ENCODE measurements at places on chromosomes 2 and 18. TPM values are rescaled to one million over a fixed set of nuclear protein-coding genes. Genes with fewer than 3 reads are reported as not detected.
A peak's percentile ranks its signal among the peaks of the same experiment; 100 is the strongest.

DNA sequence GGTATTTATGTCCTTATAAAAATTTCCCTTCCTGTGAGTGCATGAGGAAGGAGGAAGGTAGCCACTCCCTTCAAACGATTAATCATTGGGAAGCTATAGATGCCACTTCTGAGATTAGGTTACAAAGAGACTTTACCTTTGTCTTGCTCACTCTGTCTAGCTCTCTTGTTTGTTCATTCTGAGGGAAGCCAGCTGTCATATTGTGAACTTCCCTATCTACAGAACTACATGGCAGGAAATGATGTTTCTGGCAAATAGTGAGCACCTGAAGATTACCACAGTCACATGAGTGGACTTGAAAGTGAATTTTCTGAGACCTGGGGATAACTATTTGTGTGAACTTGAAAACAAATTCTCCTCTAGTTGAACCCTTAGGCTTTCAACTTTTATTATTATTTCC is 776.8 kb downstream of the CCDC85A start:
- H3K27me3 ChIP-seq: no peaks in the 10 kb centered on the region
- H3K27ac ChIP-seq: no peak overlapping the region
- no peak for DNase-seq
- H3K4me3 ChIP-seq: no peak overlapping the region
- no peaks in the 10 kb centered on the region for H3K36me3 ChIP-seq

GRCh38 chr2:18518116-18519111 is 42.0 kb downstream of the RDH14 start:
- no peak overlapping the region for H3K27ac ChIP-seq
- no peaks in the 10 kb centered on the region for H3K36me3 ChIP-seq
- no peaks in the 10 kb centered on the region for H3K27me3 ChIP-seq
- H3K4me1 ChIP-seq: peaks cover 20% of the 10 kb centered on the region
- H3K4me3 ChIP-seq: no peak overlapping the region

DNA sequence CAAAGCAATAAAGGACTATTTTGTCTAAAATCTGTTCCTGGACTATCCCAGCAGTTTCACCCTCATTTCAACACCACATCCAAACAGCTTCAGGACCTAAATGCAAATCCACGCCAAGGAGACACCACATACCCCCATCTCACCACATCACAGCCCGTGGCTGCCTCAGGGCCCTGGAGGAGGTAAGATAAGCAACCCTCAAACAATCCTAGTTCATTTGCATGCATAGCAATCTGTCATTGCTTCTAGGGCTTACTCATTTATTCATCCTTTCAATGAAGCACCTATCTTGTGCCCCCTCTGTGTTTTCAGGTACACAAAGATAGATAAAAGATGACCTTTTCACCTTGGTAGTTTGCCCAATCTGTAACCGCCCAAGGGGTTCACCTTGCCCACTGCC is 86.5 kb downstream of the VSNL1 start:
- no peak for DNase-seq
- no peaks in the 10 kb centered on the region for H3K27me3 ChIP-seq
- no peaks in the 10 kb centered on the region for H3K36me3 ChIP-seq
- H3K4me3 ChIP-seq: no peak overlapping the region

DNA sequence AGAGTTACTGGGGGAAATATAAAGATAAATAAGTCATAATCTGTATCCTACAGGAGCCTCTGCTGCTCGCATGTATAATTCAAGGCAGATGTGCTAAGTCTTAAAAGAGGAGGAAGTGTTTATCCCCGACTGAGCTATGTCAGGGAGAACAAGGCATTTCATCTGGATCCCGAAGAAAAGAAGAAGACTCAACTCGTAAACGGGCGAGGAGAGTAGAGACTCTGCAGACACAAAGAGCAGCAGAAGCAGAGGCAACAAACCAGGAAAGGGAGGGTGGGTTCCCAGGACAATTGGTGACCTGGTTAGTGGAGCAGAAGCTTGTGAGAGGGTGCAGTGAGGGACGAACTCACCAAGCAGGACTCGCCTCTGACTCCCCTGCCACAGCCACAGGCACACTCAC is 368.6 kb downstream of the EIPR1 start:
- no peaks in the 10 kb centered on the region for H3K27me3 ChIP-seq
- DNase-seq: no peak
- no peaks in the 10 kb centered on the region for H3K36me3 ChIP-seq
- no peaks in the 10 kb centered on the region for H3K4me1 ChIP-seq
- no peak overlapping the region for H3K27ac ChIP-seq

GRCh38 chr18:68803356-68803755 is 5.5 kb downstream of the CCDC102B start:
- no peak overlapping the region for H3K27ac ChIP-seq
- no peaks in the 10 kb centered on the region for H3K27me3 ChIP-seq
- no peak overlapping the region for H3K4me3 ChIP-seq

GRCh38 chr2:16330012-16330411 is 335.6 kb downstream of the CYRIA start:
- H3K4me3 ChIP-seq: no peak overlapping the region
- H3K27me3 ChIP-seq: no peaks in the 10 kb centered on the region
- peak overlapping the region; percentile 92 for H3K27ac ChIP-seq
- DNase-seq: peak; percentile 69
- no peaks in the 10 kb centered on the region for H3K36me3 ChIP-seq
- peaks cover 52% of the 10 kb centered on the region for H3K4me1 ChIP-seq

DNA sequence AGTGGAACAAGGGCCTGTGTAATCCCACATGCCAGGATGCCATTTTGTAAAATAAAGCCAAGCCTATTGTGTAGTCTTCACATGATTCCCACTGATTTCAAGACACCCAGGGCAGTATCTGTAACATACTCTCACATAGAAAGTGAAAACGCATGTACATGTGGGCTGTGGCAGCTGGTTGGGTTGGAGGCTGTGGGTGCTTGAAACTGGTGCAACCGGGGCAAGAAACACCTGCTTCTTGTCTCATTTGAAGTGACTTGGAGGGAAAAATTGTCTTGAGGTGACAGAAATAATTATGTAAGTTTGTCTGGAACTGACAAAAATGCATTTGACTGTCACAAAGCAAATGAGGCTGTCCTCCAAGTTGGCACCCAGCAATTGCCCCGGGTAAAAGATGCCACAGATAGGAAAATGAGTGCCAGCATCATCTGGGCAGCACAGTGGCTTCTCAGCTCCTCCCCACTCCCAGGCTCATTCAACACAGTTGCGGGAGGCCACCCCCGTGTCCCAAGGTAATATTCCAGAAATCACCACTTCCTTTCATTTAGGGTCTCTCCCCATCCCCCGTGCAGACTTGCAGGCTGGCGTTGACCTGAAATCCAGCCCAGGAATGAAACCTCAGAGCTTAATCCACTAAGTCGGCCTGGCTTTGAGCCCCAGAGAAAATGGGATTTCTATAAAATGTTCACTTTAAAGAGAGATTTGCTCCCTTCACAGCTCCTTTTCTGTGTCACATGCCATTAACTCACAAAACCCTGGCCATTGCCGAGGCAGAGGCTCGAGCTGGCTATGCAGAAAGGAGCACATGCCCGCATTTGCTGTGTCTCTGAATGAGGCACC is 293.9 kb upstream of the PARD3B start:
- no peak overlapping the region for H3K4me3 ChIP-seq
- no peaks in the 10 kb centered on the region for H3K36me3 ChIP-seq
- no peak for DNase-seq
- H3K4me1 ChIP-seq: peaks cover 17% of the 10 kb centered on the region
- peaks cover 24% of the 10 kb centered on the region for H3K27me3 ChIP-seq

DNA sequence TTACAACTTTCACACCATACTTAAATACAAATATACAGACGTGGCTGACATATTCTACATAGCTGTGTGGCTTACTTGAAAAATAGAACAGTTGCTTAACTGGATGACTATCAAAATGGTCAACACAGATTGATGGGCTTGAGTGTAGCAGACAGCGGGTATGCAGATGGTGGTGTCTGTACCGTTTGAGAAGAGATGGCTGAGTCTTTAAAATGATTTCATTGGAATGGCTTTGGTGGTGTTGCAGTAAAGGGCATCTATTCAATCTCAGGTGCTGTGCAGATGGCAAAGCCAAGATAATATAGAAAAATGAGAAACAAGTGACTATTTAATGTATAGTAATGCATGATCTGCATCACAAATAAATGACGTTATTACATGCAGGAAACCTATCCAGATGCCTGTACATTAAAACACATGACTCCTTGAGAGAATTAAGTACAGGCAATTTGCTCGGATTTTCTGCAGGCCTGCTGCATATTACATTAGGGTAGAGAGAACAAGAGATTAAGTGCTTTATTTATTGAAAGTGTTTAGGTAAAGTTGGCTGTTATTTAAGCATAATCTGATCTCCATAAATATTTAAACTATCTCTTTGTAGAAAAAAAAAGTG is 68.5 kb downstream of the AGPS start:
- no peak overlapping the region for H3K4me3 ChIP-seq
- no peak for DNase-seq
- H3K4me1 ChIP-seq: no peaks in the 10 kb centered on the region
- H3K36me3 ChIP-seq: no peaks in the 10 kb centered on the region
- no peaks in the 10 kb centered on the region for H3K27me3 ChIP-seq
- H3K27ac ChIP-seq: no peak overlapping the region

DNA sequence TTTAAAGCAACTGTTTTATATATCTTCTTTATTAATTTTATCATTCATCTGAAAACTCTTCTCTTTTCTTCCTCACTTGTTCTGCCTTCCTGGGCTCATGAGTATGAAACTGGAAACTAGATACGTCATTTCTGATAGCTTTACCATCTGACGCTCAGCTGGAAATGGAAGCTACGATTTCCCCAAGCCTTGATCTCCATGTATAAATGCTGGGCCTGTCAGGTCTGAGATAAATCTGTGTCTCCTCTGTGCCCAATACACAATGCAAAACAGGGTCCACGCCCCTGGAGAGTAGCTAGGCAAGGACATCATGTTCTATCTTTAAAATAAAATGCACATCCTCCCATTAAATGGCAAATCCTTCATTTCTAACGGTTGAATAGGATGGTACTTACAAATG is 238.4 kb downstream of the AFF3 start:
- H3K4me3 ChIP-seq: no peak overlapping the region
- no peaks in the 10 kb centered on the region for H3K36me3 ChIP-seq
- no peak for DNase-seq
- H3K27ac ChIP-seq: no peak overlapping the region
- H3K4me1 ChIP-seq: peaks cover 19% of the 10 kb centered on the region
- H3K27me3 ChIP-seq: no peaks in the 10 kb centered on the region

- H3K27me3 ChIP-seq: no peaks in the 10 kb centered on the region
- H3K4me3 ChIP-seq: no peak overlapping the region
- H3K36me3 ChIP-seq: no peaks in the 10 kb centered on the region
- H3K4me1 ChIP-seq: peaks cover 17% of the 10 kb centered on the region
- DNase-seq: no peak
- no peak overlapping the region for H3K27ac ChIP-seq
Observed at GRCh38 chr2:28710545-28710944, 41.1 kb upstream of the PPP1CB start.

- no peak for DNase-seq
- H3K4me1 ChIP-seq: no peaks in the 10 kb centered on the region
- no peaks in the 10 kb centered on the region for H3K27me3 ChIP-seq
- H3K4me3 ChIP-seq: no peak overlapping the region
- H3K36me3 ChIP-seq: no peaks in the 10 kb centered on the region
- H3K27ac ChIP-seq: no peak overlapping the region
Observed at GRCh38 chr2:165373278-165374010, 96.1 kb upstream of the CSRNP3 start.

DNA sequence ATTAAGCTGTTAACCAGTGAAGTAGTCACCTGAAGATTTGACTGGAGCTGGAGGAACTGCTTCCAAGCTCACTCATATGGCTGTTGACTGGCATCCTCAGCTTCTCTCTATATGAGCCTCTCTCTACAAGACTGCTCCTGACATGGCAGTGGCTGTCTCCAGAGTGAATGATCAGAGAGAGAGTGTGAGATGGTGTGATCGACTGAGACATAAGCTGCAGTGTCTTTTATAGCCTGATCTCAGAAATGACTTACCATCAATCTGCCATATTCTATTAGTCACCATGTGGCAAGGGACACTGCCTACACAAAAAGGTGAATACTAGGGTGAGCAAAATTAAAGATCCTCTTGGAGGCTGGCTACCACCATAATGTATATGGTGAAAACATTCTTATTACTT is 7.8 kb upstream of the RBMS1 start:
- H3K36me3 ChIP-seq: no peaks in the 10 kb centered on the region
- H3K27ac ChIP-seq: no peak overlapping the region
- no peak overlapping the region for H3K4me3 ChIP-seq
- H3K27me3 ChIP-seq: no peaks in the 10 kb centered on the region
- no peak for DNase-seq
- H3K4me1 ChIP-seq: no peaks in the 10 kb centered on the region

- H3K36me3 ChIP-seq: no peaks in the 10 kb centered on the region
- H3K4me1 ChIP-seq: no peaks in the 10 kb centered on the region
- H3K4me3 ChIP-seq: no peak overlapping the region
- H3K27me3 ChIP-seq: no peaks in the 10 kb centered on the region
- no peak overlapping the region for H3K27ac ChIP-seq
- no peak for DNase-seq
Observed at GRCh38 chr2:223262946-223263345, 211.0 kb downstream of the KCNE4 start.

DNA sequence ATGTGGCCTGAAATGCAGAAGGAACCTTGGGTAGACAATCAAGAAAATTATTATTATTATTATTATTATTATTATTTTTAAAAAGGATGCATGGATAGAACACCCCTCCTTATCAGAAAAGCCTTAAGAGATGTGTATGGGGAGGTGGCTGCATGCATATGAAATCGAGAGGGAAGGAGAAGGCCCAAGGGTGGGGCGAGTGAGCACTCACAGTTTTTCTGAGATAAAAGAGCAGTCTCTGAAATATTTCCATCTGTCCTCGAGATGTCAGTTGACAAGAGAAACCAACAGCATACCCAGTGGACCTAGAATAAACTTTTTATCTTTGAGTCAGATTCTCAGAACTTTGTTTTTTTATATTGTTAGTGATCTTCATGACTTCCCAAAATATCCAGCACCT is 282.9 kb downstream of the GPD2 start:
- H3K27ac ChIP-seq: no peak overlapping the region
- no peak overlapping the region for H3K4me3 ChIP-seq
- H3K27me3 ChIP-seq: no peaks in the 10 kb centered on the region
- DNase-seq: no peak
- H3K36me3 ChIP-seq: no peaks in the 10 kb centered on the region

DNA sequence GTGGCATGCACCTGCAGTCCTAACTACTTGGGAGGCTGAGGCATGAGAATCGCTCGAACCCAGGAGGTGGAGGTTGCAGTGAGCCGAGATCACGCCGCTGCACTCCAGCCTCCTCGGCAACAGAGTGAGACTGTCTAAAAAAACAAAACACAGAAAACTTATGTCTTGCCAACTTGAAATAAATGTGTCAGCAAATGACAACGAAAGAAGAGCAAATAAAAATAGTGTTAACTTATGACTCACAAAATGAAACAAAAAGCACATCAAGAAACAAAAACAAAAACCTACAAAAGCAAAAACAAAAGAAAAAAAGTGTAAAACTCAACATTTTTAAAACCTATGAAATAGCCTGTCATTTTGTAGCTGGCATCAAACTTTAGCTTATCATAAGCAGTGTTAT is 65.2 kb downstream of the KCNH7 start:
- no peak for DNase-seq
- no peaks in the 10 kb centered on the region for H3K27me3 ChIP-seq
- peaks cover 3% of the 10 kb centered on the region for H3K36me3 ChIP-seq
- no peak overlapping the region for H3K27ac ChIP-seq
- H3K4me1 ChIP-seq: peaks cover 17% of the 10 kb centered on the region

STAT4 gene
- 0.32 TPM for total RNA-seq

GKN1 gene
- not detected for total RNA-seq

GMCL1 gene
- total RNA-seq: 46.5 TPM
